Panc1 (cell line): ENCODE measurements at places on chromosomes 5 and 9.

GRCh38 chr9:117075636-117076035 lies 339.2 kb downstream of the ASTN2 start:
- no peak for DNase-seq

DNA sequence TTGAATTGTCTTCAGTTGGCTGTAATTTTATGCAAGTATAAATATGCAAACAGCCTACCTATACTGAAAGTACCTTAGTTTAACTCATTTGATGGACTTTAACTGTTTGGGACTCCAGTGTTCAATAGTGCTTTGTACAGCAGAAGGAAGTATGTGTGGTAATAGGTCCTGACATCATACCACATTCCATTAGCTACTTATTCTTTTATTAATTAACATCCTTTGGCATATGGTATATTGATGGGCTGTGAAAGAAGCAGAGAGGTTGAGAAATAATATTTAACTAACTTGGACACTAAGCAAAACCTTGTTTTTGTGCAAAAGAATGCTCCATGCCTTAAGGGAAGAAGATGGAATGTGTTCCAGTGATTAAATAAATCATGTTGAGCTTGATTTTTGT lies 97.6 kb upstream of the SEMA6A start:
- DNase-seq: no peak

GRCh38 chr9:126886034-126886822 lies 25.8 kb downstream of the ZBTB34 start:
- no peak for DNase-seq

DNA sequence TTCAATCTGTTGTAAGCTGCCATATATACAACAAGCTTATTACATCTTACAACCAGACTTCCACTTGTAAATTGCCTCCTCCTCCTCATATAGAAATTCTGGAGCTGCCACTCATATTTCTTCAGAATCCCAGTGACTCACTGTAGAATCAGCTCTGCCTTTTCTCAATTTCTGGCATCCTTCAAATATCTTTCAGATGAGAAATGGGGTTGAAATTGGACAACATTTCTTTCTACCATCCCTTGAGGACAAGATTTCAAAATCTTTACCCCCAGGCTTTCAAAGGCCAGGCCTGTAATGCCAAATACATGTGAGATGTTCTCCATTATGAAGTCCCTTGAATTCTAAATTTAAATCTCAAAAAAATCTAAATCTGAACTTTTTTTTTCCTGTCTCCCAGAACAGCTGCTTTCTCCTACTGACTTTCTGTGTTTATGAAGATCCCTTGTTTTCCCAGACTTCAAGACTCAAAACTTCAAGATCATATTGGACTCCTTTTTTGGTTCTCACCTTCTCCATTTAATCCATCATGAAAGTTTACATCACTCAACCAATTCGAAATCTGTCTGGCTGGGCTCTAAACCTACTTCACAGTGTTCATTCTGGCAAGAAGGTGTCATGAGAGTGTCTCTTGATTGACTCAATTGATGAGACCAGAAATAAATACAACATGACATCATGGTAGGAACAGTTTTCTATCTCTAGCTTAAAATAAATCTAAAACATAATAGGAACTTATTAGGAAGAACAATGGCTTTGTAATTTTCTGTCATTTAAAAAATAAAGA lies 109.8 kb downstream of the HMHB1 start:
- DNase-seq: peak; percentile 55

DNA sequence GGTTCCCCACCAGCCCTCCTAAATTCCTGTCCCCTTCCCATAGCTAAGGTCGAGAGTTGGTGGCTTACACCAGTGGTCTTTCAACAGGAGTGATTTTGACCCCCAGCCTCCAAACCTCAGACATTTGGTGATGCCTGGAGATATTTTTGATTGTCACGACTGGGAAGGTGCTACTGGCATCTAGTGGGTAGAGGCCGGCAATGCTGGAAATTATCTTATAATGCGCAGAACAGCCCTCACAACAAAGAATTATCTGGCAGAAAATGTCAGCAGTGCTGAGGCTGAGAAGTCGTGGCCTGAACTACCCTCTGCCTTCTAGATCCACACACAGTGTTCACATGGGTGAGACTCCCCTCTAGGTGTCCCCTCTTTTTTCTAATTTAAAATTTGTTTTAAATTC lies 69.6 kb downstream of the IL31RA start:
- no peak for DNase-seq

DNA sequence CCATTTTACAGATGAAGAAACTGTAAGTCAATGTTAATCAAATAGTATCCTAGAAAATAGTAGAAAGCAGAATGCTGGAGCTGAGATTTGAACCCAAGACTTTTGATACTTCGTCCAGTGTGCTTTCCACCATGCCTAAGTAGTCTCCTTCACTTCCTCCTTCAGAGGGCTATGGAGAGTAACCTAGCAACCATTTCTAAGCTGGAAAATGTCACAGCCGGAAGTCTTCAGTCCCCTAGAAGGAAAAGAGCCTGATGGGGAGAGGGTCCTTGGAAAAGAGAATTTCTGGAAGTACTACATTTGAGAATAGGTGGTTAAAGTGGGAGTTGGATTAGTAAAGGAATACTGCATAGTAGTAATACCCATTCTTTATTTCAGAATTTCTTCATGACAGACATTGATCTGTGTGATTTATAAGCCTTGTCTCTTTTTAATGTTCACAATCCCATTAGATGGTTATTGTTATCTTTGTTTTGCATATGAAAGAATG lies 32.7 kb downstream of the PCDHAC2 start:
- no peak for DNase-seq

DNA sequence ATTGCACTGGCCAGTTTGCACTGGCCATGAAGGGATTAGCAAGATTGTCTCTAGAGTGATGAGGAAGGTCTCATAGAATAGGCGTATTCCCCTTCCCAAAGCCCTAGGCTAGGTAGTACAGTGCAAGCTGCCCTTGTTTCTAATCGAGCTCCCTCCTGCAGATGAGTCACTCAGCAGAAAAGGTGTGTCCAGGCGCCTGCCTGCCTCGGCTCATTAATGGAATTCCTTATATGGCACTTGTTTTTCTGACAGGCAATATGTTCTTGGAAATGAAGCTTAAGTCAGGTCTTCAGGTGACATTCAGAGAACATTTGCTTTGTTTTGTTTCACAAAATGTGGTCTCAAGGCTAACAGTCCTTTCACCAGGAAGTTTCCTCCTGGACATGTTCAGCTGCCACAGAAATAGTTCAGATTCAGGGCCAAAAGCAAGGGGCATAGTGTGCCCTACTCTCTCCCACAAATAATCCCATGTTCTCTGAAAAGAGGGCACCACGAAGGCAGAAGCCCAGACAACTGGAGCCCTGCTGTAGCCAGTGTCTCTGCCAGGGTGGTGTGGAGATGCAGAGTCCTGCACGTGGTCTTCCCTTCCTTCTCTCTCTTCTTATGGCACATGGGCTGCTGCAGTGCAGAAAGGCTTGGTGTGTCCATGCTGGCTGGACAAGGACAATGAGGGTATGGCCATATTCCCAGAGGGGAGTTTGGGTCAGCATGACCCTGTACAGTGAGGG lies 281.1 kb upstream of the MAP3K1 start:
- DNase-seq: no peak

- no peak for DNase-seq
Measured at GRCh38 chr5:133680830-133681565, 68.7 kb upstream of the FSTL4 start.

DNA sequence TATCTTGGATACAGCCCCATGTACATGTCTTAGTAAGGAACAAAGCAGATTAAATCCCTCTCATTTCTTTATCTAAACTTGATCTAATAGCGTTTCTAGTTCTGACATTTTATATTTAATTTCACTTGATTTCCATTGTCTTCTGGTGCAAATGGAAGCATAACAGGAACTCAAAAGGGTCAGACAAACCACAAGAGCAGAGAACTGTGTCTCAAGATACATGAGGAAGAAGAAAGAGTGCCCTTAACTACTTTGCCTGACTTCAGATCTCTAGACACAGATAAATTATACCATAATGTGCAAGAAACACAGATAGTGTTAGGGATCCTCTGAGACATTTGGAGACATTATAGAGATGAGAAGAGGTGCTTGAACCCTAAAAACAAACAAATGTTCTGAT lies 20.7 kb upstream of the STX17 start:
- DNase-seq: no peak

DNA sequence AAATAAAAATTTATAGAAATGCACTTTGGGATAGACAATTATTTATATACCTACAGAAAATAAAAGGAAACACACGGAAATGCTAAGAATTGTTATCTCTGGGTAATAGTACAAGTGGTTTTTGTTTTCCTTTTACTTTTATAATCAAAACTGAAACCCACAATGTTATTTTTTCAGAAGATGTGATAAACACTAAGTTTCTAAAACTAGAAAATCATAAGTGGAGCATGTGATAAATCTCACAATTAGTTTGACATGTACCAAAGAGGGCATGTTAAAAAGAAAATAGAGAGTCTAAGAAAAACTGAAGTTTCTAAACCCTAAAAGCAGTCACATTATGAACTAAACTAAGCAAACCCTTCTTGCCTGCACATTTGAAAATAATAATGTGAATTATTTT lies 61.1 kb downstream of the OXCT1 start:
- DNase-seq: no peak

DNA sequence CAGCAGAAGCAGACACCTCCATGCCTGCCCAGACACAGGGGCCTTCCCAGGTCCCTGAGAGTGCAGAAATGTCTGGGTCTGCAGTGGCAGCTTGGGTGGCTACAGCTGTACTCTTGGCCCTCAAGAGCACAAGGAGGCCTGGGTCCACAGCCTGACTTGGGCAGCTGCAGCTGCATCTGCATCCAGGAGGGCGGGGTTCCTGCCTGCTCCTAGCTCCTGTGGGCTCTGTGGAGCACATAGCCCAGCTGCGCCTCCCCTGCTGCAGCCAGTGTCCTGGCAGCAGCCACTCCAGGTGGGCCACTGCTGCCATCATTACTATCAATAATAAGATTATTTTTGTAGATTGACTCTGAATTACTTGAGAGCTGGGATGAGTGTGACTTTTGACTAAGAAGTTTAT lies 162.0 kb upstream of the PTCH1 start:
- DNase-seq: no peak

DNA sequence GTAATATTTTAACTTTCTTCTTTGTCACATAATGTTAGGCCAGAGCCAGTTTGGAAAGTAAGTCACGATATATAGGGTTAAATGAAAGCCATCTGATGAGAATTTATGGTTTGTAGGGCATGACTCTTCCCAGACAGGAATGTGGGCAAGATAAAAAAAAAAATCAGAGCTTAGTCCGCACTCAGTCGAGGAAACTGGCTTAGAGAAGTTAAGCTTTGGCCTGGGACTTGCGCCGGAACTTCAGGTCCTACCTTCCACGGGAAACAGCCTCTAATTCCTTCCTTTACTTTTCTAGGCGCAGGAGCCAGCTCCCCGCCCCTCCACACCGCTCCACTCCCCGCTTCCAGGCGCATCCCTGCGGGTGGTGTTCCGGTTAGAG lies 475 bp downstream of the DDX31 start:
- no peak for DNase-seq

DNA sequence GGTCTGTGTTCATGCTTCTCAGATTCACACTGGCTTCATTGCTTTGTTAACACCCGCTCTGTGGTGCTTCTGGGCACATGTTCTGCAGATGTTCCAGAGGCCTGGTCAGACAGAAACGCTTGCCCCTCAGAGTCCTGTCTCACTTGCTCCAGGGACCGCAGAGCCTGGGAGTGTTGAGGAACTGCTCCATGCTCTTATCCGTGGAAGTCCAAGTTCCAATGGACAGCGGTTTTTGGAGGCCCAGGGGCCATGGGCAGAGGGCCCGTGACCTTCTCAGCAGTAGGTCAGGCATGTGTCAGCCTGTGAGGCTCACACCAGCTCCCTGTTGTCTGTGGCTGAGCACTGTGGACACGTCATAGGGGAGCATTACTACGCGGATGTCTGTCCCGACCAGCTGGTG lies 364.7 kb upstream of the IRX1 start:
- DNase-seq: no peak

DNA sequence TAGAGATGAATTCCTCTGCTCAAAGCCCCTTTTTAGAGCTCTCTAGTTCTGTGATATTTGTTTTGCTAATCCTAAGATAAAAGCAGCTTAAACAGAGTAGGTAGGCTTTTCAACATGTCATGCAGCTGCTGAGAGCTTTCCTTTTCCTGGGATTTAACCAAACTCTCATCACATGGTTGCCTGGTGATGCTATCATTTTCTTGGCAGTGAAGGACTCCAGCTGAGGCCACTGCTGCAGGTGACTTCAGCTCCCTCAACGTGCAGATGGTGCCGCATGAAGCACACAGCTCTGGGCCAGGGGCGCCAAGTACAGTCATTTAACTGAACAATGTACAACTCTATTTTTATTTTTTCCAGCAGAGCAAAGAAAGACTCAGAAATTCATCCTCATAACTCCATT lies 42.2 kb downstream of the SECISBP2 start:
- DNase-seq: no peak

GRCh38 chr5:14946815-14947620 lies 75.4 kb upstream of the ANKH start:
- DNase-seq: no peak

DNA sequence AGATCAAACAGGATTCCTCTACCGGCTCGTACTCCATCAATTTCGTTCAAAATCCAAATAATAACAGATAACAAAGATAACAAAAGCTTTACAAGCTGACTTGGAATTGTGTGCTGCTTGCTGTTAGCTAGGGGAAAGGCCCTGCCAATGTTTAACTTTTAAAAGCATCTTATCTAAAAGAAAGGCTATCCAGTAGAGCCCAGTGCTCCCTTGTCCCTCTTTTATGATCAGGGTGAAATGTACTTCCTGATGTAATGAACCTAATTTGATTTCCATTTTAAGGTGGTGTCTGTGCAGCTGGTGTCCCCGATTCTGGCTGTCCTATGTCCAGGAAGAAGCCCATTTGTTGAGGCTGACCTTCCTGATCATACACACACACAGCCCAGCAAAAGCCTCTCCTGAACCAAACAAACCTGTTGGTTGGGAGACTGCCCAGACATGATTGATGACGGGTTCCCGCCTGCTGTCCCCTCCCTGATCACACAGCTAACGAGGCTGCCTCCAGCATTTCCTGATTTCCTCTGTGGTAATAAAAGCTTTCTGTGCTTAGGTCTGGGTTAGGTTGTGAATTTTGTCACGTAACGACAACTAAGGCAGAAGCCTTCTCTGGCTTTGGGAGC lies 54.1 kb downstream of the PWWP2A start:
- DNase-seq: no peak

DNA sequence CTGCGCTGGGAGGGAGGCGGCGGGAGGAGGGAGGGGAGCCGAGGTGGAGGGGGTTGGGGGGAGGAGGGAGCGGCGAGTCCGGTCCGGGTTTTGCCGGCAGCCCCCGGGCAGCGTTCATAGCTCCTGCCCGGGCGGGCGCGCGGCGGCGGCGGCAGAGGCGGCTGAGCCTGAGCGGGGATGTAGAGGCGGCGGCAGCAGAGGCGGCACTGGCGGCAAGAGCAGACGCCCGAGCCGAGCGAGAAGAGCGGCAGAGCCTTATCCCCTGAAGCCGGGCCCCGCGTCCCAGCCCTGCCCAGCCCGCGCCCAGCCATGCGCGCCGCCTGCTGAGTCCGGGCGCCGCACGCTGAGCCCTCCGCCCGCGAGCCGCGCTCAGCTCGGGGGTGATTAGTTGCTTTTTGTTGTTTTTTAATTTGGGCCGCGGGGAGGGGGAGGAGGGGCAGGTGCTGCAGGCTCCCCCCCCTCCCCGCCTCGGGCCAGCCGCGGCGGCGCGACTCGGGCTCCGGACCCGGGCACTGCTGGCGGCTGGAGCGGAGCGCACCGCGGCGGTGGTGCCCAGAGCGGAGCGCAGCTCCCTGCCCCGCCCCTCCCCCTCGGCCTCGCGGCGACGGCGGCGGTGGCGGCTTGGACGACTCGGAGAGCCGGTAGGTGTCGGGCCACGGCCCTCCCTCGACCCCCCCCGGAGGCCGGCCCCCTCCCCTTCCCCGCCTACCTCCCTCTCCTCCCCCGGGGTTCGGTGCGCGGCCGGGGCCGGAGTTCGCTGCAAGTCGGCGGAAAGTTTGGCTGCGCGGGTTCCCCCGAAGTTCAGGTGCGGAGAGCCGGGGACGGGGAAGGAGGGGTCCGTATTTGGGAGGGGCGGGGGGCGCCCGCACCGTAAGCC lies at the start of gene CXXC5:
TSS of gene CXXC5 (plus strand) at position 145 of the 877 bp plus-strand sequence. CDS start 32,175 bp downstream, outside the sequence.
- no peak for DNase-seq
